ENCODE measurements at places on chromosomes 5 and 9. TPM values are rescaled to one million over a fixed set of nuclear protein-coding genes. Genes with fewer than 3 reads are reported as not detected.

CDKN2A gene
- 0.30 TPM for total RNA-seq

PTCD2 gene
- total RNA-seq, result 18.2 TPM

CD14 gene
- total RNA-seq, result 26.2 TPM

CCL28 gene
- total RNA-seq, result 0.60 TPM

PGM5 gene
- 190 TPM for total RNA-seq

ZNG1C gene
- total RNA-seq, result 11.9 TPM

TLR4 gene
- 14.2 TPM for total RNA-seq

KIF20A gene
- total RNA-seq, result 0.77 TPM

DNA sequence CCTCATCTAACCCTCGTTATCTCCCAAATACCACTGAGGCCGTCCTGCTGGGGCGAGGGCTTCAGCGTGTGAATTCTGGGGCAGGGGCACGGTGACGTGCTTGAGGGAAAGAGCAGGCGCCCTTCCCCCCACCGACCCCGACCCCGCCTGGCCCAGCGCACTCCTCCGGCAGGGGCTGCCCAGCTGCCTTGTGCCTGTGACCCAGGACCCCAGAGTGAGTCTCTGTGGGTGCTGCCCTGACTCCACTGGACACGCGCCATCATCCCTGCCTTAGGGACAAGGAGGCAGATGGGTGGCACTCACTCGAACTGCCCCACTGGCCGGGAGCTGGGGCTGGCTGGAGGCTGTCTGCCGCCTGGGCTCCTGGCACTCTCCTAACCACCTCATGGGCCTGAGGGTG lies 136.2 kb upstream of the LPCAT1 start:
- no peak for DNase-seq
- no peak overlapping the region for H3K27ac ChIP-seq
- no peaks in the 10 kb centered on the region for H3K4me1 ChIP-seq
- no peaks in the 10 kb centered on the region for H3K36me3 ChIP-seq
- H3K4me3 ChIP-seq, result no peak overlapping the region

DNA sequence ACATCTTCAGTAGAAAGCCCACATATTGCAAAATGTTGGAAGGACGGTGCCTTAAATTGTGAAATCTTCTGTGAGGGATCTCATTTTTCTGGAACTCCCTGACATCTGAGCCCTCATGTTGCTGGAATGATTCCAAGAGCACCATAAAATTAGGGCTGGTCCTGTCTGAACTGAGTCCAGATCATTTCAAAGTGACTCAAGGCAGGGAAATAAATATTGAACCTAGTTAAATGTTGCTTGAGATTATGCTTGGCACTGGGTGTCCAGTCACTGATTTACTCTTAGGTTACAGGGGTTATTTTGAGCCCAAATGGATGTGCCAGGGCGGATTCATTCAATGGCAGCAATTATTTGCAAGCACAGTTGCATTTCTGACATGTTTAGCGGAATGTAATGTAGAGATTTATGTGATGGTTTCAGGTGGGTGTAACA lies 437.0 kb downstream of the PIK3R1 start:
- no peak overlapping the region for H3K4me3 ChIP-seq
- no peak for DNase-seq
- H3K27ac ChIP-seq, result no peak overlapping the region
- H3K36me3 ChIP-seq, result no peaks in the 10 kb centered on the region

GRCh38 chr5:169148138-169148740 lies 152.7 kb downstream of the SLIT3 start:
- no peak overlapping the region for H3K27ac ChIP-seq
- no peak for DNase-seq
- H3K27me3 ChIP-seq, result no peaks in the 10 kb centered on the region
- H3K36me3 ChIP-seq, result no peaks in the 10 kb centered on the region
- no peak overlapping the region for H3K4me3 ChIP-seq
- peaks cover 3% of the 10 kb centered on the region for H3K4me1 ChIP-seq

DNA sequence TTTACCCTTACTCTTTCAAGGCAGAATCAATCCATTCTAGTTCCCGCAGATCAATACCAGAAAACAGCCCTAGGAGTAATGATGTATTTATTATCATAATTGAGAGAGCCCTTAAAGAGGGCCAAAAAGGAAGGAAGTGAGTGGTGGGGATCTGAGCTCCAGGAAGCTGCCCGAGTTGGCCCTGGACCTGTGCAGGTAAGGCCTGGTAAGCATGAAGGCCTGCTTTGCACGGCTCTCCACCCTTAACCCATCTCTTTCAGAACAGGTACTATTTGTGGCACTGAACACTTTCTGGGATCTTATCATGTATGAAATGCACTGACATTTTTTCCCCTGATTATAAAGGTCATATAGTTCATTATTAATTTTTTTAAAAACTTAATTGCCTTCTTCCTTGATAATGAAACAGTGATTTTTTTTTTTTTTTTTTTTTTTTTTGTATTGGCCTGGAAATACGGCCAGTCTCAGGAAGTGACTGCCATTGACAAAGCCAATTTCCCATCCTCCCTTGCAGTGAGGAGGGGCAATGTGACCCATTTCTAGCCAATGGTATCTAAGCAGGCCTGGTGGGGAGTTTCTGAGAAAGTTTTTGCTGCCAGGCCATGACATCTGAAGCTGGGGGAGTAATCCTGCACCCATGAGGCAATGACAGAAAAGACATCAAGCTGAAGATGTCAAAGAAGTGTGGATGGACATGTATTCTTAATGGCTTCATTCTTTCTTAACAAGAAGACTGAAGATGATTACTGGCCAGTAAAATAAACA lies 6.3 kb upstream of the MVB12B start:
- no peak overlapping the region for H3K27ac ChIP-seq
- H3K36me3 ChIP-seq, result no peaks in the 10 kb centered on the region

GRCh38 chr9:34987160-34987901 lies 2.2 kb upstream of the DNAJB5 start:
- H3K4me3 ChIP-seq, result no peak overlapping the region
- H3K27ac ChIP-seq, result no peak overlapping the region
- H3K36me3 ChIP-seq, result no peaks in the 10 kb centered on the region
- H3K4me1 ChIP-seq, result peaks cover 38% of the 10 kb centered on the region

DNA sequence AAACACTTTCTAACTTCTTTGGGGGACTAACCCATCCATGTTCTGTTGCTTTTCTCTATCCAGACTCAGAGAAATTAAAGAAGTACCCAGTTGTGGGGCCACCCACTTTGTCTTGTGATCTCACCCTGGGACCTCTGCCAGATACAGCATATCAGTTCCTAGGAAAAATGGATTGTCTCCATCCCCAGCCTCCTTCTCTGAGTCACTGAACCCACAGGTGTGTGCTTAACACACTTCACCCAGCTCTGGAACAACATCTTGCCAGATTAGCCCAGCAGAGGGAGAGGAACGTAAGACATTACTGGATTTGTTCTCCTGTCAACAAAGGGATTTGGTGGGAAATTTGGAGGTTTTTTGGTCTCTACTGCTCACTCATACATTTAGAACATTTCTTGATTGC lies 19.2 kb downstream of the FAM240B start:
- DNase-seq, result no peak
- no peak overlapping the region for H3K27ac ChIP-seq
- no peaks in the 10 kb centered on the region for H3K4me1 ChIP-seq
- H3K4me3 ChIP-seq, result no peak overlapping the region

DNA sequence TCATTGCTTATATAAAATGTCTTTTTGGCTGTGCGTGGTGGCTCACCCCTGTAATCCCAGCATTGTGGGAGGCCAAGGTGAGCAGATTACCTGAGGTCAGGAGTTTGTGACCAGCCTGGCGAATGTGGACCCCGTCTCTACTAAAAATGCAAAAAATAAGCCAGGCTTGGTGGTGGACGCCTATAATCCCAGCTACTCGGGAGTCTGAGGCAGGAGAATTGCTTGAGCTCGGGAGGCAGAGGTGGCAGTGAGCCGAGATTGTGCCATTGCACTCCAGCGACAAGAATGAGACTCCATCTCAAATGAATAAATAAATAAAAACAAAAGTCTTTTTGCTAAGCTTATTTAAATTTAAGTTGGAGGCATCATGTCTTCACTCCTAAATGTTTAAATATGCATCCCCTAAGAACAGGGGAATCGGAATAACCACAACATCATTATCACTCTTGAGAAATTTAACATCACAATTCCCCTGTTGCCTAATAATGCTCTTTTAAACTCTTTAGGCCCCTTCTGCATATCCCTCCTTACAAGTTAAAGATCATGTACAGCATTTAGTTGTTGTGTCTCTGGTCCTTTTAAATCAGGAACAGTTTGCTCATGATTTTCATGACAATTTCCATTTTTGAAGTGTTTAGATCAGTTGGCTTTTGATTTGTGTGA lies 72.8 kb downstream of the ERBIN start:
- H3K4me1 ChIP-seq, result peaks cover 3% of the 10 kb centered on the region
- no peaks in the 10 kb centered on the region for H3K27me3 ChIP-seq
- no peak overlapping the region for H3K27ac ChIP-seq
- H3K4me3 ChIP-seq, result no peak overlapping the region
- H3K36me3 ChIP-seq, result peaks cover 10% of the 10 kb centered on the region

DNA sequence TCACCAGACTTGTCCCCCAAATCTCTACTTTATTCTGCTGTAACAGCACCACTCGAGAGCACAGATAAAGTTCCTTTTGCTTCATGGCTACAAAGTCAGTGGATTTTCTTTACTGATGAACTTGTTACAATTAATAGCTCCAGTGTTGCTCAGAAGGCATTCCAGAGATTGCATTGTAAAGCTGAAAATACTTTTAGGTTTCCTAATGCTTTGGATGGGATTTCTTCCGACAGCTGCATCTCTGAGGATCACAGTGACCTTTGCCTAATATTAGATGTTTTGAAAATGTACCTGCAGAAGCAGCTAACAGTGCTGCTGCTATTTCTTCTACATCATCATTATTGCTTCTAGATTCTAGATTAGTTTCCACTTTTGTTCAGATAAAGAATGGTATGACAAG lies 58.8 kb upstream of the TMEM171 start:
- H3K27me3 ChIP-seq, result no peaks in the 10 kb centered on the region
- no peak for DNase-seq
- no peak overlapping the region for H3K27ac ChIP-seq
- H3K4me1 ChIP-seq, result no peaks in the 10 kb centered on the region
- H3K36me3 ChIP-seq, result peaks cover 34% of the 10 kb centered on the region

GRCh38 chr5:68730220-68730978 lies 363.4 kb upstream of the SLC30A5 start:
- H3K4me1 ChIP-seq, result peaks cover 26% of the 10 kb centered on the region
- peak overlapping the region; percentile 60 for H3K27ac ChIP-seq
- DNase-seq, result peak; percentile 18
- no peaks in the 10 kb centered on the region for H3K36me3 ChIP-seq
- H3K27me3 ChIP-seq, result no peaks in the 10 kb centered on the region
- peak overlapping the region; percentile 11 for H3K4me3 ChIP-seq

DNA sequence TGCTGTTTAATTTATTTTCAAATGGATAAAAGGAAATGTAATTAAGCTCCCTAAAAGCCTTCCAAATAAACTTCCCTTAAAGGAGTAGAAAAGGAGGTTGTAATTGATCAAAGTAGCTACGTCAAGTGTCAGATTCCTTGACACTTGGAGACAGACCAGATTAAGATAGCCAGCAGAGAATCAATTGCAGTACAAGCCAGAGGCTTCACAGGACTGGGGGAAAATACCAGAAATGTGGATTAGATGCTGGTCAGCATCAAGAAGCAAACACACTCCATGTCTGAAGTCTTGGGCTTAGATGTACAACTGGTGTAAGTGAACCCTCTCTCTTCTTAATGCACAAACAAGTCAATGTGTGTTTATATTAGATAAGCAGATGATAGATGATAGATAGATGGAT lies 184.9 kb upstream of the TAS2R1 start:
- no peak for DNase-seq
- no peak overlapping the region for H3K27ac ChIP-seq
- H3K36me3 ChIP-seq, result no peaks in the 10 kb centered on the region
- H3K27me3 ChIP-seq, result no peaks in the 10 kb centered on the region
- H3K4me1 ChIP-seq, result no peaks in the 10 kb centered on the region
- no peak overlapping the region for H3K4me3 ChIP-seq

GRCh38 chr5:74166064-74166463 lies 474.5 kb downstream of the ENC1 start:
- H3K4me3 ChIP-seq, result no peak overlapping the region
- DNase-seq, result no peak
- H3K36me3 ChIP-seq, result no peaks in the 10 kb centered on the region
- H3K4me1 ChIP-seq, result peaks cover 28% of the 10 kb centered on the region
- no peaks in the 10 kb centered on the region for H3K27me3 ChIP-seq
- no peak overlapping the region for H3K27ac ChIP-seq

DNA sequence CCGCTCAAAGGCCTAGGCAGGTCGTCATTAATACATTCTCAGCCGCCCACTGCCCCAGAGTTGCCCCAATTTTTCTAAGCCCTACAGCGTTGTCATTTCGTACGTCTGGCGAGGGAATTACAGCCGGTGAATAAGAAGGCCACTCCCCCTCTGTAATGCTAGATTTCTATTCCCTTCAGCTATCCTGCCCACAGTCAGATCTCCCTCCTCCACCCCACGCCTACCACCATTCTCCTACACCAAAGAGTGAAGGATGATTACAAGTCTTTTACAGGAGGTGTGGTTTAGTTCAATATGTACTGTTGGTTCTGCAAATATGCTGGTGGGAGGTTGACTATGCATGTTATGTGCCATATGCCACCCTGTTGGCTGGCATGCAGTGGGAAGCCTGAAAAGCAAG lies 83.7 kb upstream of the SMIM15 start:
- no peak overlapping the region for H3K4me3 ChIP-seq
- no peak overlapping the region for H3K27ac ChIP-seq
- H3K4me1 ChIP-seq, result peaks cover 3% of the 10 kb centered on the region
- no peaks in the 10 kb centered on the region for H3K36me3 ChIP-seq
